ENCODE measurements at places on chromosomes 16 and 17.

DNA sequence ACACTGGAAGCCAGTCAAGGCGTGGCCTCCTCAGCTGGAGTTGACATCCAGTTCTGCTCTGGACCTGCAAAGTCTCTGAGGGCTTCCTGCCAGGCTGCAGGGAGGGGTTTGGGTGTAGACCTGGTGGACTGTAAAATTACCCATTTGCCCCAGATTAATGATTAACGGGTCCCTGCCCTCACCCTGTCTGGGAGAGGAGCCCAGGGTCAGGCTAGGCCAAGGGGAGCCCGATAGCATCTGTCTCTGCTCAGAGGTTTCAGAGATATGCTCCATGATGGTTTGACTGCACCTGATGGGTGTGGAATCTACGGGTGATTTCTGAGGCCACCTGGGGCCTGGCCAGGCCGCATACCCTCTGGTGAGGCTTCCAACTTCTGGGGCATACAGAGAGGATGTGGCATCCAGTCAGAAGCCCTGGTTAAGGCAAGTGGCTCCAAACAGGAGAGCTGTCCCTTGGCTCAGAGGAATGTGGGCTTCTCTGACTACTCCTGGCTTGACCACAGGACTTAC lies 11.2 kb downstream of the PPY start:
- no peak for DNase-seq

DNA sequence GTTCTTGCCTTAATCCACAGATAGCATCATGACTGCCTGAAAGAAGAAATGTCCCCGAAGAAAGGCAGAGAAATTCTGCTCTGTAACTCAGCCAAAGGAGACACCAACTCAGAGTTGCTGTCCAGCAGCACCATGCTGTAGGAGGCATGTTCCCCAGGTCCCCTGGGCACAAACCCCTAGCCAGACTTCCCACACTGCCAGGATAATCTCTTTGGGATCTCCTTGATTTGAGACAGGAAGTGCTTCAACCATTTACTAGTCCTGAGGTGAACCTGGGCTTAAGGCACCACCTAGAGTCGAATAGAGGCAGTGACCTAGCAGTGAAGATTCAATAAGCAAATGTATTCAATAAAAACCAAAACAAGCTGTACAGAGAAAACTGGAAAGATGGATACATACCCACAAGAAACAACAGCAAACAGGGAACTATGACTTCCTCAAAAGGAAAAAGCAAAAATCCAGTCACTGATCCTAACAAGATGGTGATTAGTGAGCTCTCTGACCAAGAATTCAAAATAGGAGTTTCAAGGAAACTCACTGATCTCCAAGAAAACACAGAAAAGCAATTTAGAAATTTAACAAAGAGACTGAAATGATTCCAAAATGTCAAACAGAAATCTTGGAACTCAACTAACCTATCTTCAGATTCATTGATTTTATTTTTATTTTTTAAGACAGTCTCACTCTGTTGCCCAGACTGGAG lies 5.7 kb downstream of the OR4D2 start:
- no peak for DNase-seq

GRCh38 chr16:22194707-22195444 lies 11.2 kb upstream of the EEF2K start:
- no peak for DNase-seq

- DNase-seq = no peak
These were observed 6.6 kb downstream of the CTF1 start for GRCh38 chr16:30903002-30903401.

DNA sequence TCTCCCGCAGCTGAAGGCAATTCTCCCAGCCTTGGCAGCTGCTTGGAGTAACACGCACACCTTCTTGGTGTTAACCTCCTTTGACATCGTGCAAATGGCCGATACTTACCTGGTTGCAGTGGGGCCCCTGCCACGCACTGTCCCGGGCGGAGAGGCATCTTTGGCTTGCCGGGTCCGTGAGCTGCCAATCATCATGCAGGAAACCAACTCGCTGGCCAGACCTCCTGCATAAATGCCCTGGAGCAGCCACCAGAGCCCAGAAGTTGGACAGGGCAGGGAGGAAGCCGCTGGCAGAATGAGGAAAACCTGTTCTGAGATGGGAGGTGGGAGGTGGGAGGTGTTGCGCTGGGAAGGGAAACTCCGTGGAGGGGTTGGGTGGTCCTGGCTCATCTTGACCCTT lies 41.7 kb upstream of the CREBBP start:
- DNase-seq = no peak

DNA sequence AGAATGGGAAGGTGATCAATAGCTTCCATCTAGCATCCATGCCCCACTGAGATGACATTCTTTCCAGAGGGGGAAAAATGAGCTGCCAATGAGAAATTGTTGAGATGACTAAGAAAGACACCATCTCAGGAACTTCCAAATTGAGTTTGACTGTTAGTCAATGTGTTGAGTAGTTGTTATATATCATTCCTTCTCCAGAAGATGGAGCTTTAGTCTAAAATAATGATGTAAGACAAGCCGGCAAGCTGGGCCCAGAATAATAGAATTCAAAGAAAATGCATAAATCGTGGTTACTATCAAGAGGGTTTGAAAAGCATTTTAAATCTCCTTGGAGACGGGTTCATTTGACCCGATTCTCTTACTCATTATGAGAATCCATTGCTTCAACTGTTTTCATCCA lies 71.0 kb upstream of the ATF7IP2 start:
- DNase-seq = no peak

- DNase-seq = no peak
These were observed 3.5 kb upstream of the CDH11 start for GRCh38 chr16:65125322-65125721.

DNA sequence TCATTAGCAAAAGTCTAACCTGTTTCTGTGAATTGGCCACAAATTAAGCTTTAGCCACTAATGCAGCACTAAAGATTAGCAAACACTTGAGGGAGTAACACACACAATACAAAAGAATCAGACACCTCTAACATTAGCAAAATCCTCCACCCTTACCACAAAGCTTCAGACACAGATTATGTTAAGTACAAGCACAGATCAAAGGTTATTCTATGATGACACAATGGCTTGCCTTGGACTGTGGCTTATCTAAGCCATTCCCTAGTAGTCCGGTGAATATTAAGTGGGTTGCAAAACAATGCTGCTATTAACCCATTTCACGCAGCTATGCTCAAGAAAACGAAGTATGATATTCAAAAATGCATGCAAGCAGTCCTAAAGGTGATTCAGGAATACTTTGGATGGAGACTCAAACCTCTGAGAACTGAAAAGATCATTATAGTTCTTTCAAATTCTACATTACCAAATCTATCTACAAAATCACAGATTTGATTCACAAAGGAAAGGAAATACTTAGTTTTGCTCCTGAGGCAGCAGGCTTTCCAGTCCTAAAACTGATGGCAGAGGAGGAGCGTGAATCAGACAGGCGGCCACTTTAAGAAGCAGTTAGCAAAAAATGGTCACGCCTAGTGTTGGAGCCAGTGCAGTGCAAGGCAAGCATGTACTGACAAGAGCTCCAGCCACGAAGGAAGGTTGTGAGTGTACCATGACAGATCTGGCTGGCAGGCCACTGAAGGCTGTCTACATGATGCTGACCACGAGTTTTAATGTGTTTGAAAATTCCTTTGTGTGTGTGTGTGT lies 67.2 kb downstream of the PARN start:
- no peak for DNase-seq

DNA sequence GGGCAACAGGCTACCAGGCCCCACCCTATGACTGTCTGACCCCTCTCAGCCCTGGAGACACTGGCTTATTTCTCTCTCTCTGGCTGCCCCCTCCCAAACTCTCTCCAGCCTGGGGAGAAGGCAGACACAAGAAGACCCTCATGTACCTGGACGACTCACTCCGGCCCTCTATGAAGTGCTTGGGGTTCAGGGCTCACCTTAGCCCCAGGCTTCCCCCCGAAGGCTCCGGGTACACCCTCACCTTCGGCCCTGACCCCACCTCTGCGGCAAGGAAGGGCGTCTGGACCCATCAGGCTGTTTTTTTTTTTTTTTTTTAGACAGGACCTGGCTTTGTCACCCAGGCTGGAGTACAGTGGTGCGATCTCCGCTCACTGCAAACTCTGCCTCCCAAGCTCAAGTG lies 906 bp upstream of the CARMIL2 start:
- no peak for DNase-seq

- DNase-seq = no peak
These were observed 775 bp downstream of the PRPSAP2 start for GRCh38 chr17:18858567-18859245.

DNA sequence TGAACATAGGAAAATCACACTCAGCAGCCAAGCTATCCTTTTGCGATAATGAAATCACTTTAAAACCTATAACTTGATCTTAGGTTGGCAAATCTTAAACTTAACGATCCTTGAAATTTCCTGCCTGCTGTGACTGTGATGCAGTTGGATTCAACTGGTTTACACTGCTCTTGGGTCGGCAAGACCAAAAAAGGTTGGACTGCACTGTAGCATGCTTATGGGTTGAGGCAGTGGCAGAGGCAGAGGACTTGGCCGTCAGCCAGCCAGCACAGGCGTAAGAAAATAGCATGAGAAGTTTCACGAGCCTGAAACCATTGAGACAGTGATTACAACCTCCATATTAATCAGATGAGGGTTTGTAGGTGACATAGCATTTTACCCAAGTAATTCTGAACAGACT lies 21.4 kb downstream of the WSB1 start:
- DNase-seq = no peak
